ENCODE measurements at places on chromosomes 12 and 14.

- DNase-seq, result no peak
These were observed 126.6 kb downstream of the PRMT8 start for GRCh38 chr12:3617565-3617964.

DNA sequence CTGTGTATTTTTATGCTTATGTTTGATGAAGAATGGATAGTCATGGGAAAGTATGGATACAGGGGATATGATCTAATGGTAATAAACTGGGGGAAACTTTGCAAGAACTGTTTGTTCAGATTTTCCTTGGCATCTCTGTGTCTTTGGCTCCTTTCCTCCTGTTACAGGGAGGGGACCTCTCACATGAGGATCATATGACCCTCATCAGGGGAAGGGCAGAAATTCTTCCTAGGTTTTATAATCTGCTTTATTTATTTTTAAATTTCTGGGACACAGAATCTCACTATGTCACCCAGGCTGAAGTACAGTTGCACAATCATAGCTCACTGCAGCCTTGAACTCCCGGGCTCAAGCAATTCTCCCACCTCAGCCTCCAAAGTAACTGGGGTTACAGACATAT is 526.5 kb downstream of the CCER1 start:
- DNase-seq, result no peak

DNA sequence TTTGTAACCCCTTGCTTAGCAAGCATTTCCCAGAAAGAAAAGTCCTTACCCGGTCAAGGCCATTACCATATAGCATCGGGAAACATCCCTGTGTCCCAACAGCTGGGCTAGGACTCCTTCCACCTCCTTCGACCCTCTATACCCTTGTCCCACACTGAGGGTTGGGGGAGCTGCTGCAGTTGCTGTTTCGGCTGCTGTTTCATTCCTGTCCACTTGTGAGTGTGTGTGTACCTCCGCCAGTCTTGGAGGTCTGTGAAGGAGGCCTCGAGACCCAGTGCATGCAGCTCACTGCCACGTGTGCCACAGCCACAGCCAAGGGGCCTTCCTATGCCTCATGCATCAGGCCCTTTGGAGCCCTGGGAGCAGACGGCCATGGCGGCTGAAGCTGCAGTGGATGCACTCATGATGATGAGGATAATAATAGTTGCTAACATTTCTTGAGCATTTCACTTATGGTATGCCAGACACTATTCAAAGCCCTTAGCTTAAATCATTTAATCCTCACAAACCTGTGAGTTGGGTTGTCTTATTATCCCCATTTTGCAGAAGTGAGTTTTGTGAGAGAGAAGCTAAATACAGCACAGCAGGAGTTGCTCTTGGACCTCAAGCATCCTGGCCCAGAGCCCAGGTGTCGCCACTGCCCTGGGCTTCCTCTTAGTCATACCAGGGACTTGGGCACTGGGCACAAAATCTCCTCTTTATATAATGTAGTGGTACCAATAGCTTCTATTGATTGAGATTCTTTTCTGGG is 156.5 kb downstream of the PRKCH start:
- peak; percentile 79 for DNase-seq

- DNase-seq, result no peak
These were observed 91.9 kb downstream of the BICD1 start for GRCh38 chr12:32198555-32198954.

GRCh38 chr14:28608851-28609828 is 157.4 kb upstream of the FOXG1 start:
- no peak for DNase-seq

- no peak for DNase-seq
These were observed 10.0 kb upstream of the GPR19 start for GRCh38 chr12:12705838-12706520.

DNA sequence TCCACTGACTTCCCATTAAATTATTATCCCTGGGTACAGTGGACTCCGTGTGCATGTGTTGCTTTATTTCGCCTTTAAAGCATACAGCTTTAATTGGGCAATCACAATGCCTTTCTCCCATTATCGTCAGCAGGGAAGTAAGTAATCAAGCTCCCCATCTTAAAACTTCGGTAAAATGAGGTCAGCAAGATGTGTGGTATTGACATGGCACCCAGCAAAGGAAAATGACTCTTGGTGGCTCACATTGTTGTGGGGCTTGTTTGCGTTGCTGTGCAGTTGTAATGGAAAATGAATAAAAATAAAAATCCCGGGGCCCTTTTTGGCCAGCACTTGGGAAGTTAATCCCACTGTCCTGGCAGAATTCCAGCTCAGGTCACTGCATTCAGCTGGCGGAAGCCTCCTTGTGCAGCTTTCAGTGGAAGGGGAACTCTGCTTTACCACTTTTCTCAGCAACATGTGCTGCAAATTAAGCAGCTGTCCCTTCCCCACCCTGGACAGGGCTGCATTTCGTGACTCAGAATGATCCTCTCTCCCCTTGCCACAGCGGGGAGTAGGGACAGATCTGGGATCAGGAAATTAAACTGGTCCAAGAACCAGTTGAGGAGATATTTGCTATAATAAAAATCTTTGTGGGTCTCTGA is 13.9 kb upstream of the ATP2A2 start:
- DNase-seq, result no peak

- no peak for DNase-seq
These were observed 273.7 kb downstream of the SLC6A15 start for GRCh38 chr12:84638811-84639368.

GRCh38 chr14:47246367-47246766 is 429.0 kb downstream of the MDGA2 start:
- no peak for DNase-seq

- DNase-seq, result no peak
These were observed 70.5 kb downstream of the TRIM9 start for GRCh38 chr14:51024377-51024776.

- DNase-seq, result no peak
These were observed 63.3 kb upstream of the CDKN3 start for GRCh38 chr14:54333511-54333910.

Measured in left ventricle myocardium inferior (tissue), 1 donor.